ENCODE measurements at places on chromosomes 6 and 20.

DNA sequence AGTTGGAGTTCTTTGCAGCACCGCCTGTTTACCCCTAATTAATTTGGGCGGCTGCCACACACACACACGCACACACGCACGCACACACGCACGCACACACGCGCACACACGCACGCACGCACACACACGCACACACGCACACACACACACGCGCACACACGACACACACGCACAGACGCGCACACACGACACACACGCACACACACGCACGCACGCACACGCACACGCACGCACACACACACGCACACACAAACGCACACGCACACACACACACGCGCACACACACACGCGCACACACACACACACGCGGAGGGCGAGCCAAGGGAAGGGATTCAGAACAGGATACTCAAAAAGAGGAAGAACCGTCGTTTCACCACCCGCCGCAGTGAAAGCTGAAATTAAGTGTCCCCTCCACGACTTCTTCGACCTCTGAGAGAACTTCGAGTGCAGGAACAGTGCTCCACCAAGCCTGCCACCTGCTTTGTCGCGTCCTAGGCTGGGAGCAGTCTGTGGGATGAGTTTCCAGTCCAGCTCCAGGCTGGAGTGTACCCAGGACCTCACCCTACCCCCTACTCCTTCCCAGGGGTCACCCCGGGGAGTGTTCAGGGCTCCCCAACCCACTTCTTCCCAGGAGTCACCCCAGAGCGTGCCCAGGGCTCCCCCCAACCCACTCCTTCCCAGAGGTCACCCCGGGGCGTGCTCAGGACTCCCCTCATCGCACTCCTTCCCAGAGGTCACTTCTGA is 1.1 kb downstream of the RNASET2 start:
- peak; percentile 44 for DNase-seq

GRCh38 chr20:47296950-47297349 is 59.5 kb downstream of the ZMYND8 start:
- peak; percentile 30 for DNase-seq

DNA sequence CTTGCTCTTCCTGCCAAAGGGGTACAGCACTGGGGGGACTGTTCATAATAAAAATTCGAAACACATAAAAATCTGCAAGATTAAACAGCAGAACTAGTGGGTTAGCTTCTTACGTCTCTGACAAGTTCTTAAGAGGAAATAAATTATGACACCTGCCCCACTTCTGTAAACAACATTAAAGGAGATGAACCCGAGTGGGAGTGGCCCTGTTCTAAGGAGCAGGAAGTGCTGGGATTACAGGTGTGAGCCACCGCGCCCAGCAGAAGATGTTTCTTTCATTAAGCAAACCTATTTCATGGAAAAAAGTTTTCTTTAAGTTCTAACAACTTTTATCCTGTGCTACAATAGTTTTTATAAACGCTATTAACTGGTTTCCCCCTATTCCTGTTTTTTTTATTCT is 24.6 kb downstream of the USP45 start:
- no peak for DNase-seq

DNA sequence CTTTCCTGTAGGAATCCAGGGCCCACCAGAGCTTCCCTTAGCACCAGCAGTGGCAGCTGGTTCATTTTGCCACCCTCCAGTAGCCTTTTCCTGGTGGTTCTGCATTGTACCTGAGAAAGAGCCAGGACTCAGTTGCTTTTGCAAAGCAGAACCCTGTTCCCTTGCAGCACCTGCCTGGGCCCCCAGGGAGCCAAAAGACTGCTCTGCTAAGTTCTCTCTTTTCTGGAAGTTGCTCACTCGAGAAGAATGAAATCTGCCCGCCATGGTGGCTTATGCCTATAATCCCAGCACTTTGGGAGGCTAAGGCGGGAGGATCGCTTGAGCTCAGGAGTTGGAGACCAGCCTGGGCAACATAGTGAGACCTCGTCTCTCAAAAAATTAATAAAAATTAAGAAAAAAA is 24.0 kb downstream of the GHRH start:
- DNase-seq: no peak

GRCh38 chr6:39834278-39834677 is 42.1 kb downstream of the DAAM2 start:
- DNase-seq: no peak

- no peak for DNase-seq
Measured at GRCh38 chr6:111129013-111129412, 41.7 kb downstream of the SLC16A10 start.

DNA sequence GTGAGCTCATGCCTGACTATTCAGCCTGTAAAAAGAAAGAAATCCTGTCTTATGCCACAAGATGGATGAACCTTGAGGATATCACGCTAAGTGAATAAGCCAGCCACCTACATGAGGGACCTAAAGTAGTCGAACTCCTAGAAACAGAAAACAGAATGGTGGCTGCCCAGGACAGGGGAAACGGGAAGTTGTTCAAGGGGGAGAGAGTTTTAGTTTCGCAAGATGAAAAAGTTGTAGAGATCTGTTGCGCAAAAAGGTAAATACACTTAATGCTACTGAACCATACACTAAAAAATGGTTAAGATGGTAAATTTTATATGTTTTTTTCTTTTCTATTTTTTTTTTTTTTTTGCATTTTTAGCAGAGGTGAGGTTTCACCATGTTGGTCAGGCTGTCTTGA is 74.1 kb upstream of the RALY start:
- no peak for DNase-seq

DNA sequence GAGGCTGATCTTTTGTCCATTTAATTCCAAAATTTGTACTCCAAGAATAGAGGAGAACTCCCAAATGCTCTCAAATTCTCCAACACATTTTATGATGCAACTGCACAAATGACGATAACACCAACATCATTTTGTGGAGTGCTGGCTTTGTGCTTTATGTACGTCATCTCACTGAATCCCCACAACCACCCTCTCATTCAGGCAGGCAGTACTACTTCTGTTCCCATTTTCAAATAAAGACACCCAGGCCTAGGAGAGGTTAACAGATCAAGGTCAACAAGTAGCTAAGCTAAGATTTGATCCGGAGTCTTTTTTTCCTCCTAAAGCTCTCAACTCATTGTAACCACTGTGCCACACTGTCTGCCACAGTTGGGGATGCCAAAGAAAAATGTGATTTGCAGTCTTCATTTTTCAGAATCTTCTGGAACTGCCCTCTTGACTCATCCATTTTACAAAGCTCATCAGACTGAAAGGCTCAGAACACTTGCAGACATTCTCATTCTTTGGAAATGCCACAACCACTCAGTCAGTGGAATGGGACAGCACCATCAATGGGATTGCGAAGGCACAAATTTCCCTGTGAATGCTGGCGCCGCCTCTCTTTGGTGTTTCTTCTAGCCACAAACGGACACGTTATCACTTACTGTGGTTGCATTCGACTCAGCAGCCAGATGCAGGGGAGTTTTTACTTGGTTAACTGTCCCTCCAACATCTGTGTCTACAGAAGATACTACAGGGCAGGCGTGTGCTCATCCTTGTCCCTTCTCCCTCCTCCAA is 184.4 kb downstream of the GJA10 start:
- peak; percentile 27 for DNase-seq

- no peak for DNase-seq
Measured at GRCh38 chr20:22515264-22515663, 69.1 kb downstream of the FOXA2 start.

DNA sequence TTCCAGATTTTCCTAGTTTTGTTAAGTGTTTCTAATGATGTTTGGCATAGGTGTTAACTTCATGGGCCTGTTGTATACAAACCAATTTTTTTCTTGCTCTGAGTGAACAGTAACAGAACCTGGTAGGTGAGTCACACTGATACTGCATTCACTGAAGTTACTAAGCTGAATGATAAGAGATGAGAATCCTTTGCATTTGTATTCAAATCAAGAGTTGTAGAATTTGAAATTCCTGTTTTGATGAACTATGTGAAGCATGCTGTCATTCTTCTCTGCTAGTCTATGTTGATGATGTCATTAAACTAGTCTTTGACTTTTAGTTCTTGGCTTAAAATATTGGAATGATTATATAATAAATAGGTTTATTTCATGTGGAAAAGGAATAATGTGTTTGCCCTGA is 37.9 kb downstream of the PTPRA start:
- DNase-seq: peak; percentile 32

DNA sequence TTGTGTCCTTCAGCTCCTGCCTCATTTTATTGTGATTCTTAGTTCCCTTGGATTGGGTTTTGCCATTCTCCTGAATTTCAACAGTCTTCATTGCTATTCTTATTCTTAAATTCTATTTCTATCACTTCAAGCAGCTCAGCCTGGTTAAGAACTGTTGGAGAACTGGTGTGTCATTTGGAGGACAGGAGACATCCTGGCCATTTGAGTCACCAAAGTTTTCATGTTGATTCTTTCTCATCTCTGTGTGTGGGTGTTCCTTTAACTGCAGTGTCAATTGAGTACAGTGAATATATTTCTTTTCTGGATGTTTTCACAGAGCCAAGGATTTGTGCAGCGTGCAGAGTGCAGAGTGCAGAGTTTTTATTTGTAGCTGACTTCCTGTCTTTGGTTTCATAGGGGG is 33.5 kb upstream of the TFB1M start:
- no peak for DNase-seq

GRCh38 chr6:113370508-113371502 is 486.3 kb upstream of the MARCKS start:
- no peak for DNase-seq

GRCh38 chr20:50325651-50326050 is 135.0 kb downstream of the CEBPB start:
- no peak for DNase-seq

DNA sequence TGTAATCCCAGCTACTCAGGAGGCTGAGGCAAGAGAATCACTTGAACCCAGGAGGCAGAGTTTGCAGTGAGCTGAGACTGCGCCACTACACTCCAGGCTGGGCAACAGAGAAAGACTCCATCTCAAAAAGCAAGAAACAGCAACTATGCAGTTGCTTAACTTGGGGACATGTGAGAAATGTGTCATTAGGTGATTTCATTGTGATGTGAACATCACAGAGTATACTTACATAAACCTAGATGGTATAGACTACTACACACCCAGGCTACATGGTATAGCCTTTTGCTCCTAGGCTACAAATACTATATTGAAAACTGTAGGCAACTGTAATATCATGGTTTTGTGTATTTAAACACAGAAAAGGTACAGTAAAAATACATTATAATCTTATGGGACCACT is 3.3 kb upstream of the COQ3 start:
- DNase-seq: no peak

- DNase-seq: no peak
Measured at GRCh38 chr20:14234666-14235295, 102.6 kb downstream of the FLRT3 start.

- DNase-seq: no peak
Measured at GRCh38 chr6:45323656-45324224, 4.4 kb upstream of the RUNX2 start.

- no peak for DNase-seq
Measured at GRCh38 chr6:111379302-111379701, 103.7 kb downstream of the REV3L start.

DNA sequence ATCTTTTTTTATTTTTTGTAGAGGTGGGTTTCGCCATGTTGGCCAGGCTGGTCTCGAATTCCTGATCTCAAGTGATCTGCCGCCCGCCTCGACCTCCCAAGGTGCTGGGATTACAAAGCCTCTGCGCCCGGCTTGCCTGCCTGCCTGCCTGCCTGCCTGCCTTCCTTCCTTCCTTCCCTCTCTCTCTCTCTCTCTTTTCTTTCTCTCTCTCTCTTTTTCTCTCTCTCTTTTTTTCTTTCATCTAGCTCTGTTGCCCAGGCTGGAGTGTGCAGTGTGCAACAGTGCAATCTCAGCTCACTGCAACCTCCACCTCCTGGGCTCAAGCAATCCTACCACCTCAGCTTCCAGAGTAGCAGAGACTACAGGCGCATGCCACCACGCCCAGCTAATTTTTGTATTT is 4.6 kb upstream of the ILRUN start:
- no peak for DNase-seq

- no peak for DNase-seq
Measured at GRCh38 chr6:105882828-105883227, 203.3 kb upstream of the PRDM1 start.

DNA sequence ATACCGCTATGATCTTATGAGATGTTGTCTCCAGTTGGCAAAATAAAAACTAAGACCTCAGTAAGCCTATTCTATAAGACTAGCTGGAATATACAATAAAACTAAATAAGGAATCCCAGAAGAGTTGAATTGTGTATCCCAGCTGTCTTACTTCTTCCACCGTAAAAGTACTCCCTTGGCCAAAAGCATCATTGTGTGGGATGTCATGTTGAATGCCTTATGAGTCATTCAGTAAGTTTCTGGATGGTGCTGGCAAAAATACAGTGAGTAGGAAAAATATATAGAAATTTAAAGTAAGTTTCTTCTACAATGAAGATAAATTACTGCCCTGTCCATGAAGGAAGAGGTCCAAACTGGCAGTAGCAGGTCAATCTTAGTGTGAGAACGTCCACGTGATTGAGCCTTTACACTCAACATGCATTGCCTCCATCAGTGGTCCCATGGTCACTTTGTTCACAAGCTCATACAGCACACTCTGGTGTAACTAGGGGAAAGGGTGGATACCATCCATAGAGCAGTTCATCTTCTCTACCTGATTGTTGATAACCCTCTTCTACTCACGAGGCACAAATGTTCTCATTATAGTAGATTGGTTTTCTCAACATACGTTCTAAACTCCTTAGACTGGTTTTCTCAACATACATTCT is 13.7 kb upstream of the ZNF318 start:
- no peak for DNase-seq

DNA sequence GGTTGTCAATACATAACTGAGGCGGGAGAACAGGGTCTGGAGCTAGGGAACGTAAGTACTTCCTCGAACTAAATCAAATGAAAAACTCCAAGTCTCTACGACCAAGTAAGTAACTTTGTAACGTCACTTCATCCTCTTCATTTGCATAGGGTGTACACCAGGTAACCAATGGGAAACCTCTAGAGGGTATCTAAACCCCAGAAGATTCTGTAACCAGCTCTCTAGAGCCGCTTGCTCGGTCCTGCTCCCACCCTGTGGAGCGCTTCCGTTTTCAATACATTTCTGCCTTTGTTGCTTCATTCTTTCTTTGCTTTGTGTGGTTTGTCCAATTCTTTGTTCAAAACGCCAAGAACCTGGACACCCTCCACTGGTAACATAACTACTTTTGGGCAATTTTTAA is 133.5 kb upstream of the TMEM170B start:
- DNase-seq: no peak

- no peak for DNase-seq
Measured at GRCh38 chr20:13786143-13786828, 1.5 kb downstream of the NDUFAF5 start.

GRCh38 chr20:59171986-59172385 is 8.4 kb downstream of the ZNF831 start:
- DNase-seq: no peak

DNA sequence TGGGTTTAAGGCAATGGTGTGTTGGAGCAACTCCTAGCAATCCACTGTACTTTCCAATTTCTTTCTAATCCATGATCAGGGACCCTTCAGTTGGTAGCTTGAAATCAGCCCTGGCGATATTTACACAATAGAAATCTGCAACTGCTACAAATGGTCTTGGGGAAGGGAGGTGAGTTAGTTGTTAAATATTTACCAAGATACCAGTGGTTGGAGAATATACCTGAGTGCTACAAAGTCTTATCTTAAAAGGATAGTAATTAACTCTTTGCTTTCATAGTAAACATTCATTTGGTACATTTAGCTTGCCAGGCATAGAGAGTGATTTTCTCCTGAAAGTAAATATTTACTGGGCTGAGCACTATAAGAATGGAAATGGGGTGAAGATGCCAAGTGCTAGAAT is 568.2 kb downstream of the BCKDHB start:
- no peak for DNase-seq

- DNase-seq: no peak
Measured at GRCh38 chr6:135115834-135116233, 61.2 kb upstream of the HBS1L start.

GRCh38 chr6:148164645-148165044 is 178.0 kb upstream of the SASH1 start:
- no peak for DNase-seq

Measured in GM23338 (cell line).